ENCODE measurements at places on chromosomes 4 and X.

DNA sequence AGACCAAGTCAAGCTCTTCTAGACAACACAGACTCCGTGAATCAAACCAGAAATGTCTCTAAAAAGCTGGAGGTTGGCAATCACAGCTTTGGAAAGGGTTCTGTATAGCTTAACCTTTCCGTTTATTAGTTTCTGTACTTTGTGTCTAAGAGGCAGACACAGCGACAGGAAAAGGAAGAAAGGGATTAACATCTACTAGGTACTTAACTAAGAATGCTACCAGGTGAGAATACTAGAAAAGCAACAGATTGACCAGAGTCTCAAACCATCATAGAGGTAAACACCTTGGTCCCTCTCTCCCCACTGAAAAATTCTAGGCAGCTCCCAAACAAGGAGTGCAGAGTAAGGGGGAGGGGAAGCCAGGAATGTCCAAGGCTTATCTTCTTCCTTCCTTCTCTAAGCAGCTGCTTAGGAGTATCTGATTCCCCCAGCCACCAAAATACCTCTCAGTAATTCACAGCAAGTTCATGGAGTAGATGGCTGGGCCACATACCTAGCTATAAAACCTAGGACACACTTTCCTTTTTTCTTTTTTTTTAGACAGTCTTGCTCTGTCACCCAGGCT lies 80.8 kb downstream of the APBB2 start:
- no peak for DNase-seq

GRCh38 chr4:8709729-8710360 lies 117.3 kb downstream of the CPZ start:
- no peak for DNase-seq

DNA sequence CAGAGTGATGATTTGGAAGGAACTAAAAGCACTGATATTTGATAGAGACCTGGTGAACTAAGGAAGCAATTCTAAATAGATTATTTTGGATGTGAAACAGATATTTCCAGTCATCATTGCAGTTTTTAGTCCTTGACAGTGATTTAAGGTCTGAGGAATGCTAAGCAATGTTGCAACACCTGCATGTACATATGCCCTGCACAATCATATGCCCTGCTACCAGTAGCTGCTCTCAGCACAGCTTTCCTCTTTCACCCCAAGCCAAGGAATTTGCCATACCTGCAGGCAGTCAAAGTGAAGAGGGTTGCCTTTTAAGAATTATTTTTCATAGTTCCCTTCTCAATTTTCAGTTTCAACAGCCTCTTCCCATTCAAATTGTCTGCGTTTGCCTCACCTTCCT lies 8.7 kb upstream of the FAM47A start:
- no peak for DNase-seq

DNA sequence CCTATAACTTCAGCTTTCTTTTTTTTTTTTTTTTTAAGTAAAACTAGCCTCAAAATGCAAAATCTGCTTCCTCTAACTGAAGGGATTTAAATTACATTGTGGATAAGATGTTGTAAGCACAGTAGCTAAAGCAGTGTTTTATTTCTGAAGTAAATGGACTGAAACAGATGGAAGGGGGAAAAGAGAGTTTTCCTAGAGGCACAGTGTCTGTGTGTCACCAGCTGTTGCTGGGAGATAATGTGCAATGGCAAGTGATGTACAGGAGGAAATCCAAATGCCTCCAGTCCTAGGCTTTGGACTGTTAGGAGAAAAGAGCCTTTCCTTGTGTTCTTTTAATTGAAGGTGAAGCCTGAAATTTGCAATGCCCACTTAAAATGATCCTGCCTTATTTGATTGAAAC lies 672.1 kb downstream of the GRXCR1 start:
- DNase-seq = no peak

GRCh38 chr4:82780752-82781231 lies 17.8 kb downstream of the SCD5 start:
- peak; percentile 9 for DNase-seq

DNA sequence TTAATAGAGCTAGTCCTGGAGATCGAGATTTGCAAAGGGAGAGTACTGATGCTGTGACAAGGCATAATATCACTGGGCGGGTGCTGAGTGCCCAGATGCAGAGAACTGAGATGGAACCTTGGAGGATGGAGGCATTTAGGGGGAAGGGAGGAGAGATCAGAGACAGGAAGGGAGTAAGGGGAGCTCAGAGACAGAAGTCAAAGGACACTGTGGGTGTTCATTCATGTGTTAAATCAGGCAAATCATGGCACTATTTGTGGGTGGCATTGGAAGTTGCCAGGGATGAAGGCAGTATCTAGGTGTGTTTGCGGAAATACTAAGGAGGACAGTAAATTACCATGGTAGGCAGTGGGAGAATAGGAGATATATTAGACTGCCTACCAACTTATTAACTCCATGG lies 135.0 kb downstream of the RBM46 start:
- no peak for DNase-seq

GRCh38 chr4:81586706-81587105 lies 115.0 kb upstream of the RASGEF1B start:
- DNase-seq = no peak
